Renal pelvis (tissue), 12 donors: ENCODE measurements at places on chromosomes 2 and 18. TPM values are rescaled to one million over a fixed set of nuclear protein-coding genes. Genes with fewer than 3 reads are reported as not detected.

- DNase-seq = no peak
Observed at GRCh38 chr2:235521844-235522243, 28.0 kb downstream of the AGAP1 start.

DNA sequence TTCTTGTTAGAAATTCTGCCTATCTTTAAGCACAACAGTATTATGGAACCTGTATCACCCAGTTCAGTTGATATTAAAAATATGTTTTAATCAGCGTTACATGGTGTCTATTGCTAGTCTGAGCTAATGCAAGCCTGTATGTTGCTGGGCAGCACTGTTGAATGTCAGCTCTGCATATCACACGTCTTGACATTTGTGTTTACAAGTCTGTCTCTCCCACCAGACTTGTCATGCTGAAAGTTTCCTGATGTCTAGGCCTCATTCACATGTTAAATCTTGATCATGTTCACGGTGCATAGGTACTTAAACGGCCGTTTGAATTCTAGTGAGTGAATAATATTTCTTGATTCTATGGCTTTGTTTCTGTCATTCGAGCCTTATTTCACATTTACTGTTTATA is 385.0 kb downstream of the SOCS6 start:
- DNase-seq = no peak

- DNase-seq = no peak
Observed at GRCh38 chr2:151774506-151774905, 40.2 kb upstream of the NEB start.

GRCh38 chr2:60780721-60781120 is 24.7 kb downstream of the PAPOLG start:
- no peak for DNase-seq

DNA sequence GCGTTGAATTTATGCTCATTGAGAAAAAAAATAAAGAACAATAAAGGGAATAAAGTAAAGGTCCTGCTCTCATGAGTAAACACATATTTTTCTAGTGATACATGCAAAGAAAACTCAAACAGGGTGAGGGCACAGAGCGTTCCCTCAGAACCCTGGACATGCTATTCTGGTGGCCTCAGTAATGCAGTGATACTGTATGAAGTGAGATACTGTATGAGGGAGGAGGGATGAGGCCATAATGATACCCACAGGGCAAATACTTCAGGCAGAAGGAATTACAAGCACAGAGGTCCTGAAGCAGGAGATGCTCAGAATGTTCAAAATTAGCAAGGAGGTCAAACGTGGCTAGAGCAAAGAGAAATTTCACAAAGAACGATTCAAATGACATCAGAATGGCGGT is 28.4 kb upstream of the RNU4ATAC start:
- DNase-seq = no peak

DNA sequence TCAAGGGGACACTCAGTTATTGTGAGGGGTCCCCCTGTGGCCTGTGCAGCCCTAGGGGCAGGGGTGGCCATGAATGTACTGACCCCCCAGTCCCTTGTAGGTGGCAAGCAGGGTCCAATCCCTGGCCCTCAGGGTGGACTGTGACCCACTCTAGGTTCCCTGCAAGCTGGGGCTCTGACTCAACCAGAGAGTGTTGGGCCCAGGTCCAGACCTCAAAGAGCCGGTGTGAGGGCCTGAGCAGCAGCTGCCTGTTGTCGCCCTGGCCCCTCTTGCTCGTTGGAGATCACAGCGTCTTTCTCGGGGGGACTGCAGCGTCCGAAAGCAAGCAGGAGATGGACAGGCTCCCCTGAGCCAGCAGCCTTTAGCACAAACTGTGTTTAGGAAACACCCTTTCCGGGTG is 66.8 kb upstream of the ATG16L1 start:
- no peak for DNase-seq

DNA sequence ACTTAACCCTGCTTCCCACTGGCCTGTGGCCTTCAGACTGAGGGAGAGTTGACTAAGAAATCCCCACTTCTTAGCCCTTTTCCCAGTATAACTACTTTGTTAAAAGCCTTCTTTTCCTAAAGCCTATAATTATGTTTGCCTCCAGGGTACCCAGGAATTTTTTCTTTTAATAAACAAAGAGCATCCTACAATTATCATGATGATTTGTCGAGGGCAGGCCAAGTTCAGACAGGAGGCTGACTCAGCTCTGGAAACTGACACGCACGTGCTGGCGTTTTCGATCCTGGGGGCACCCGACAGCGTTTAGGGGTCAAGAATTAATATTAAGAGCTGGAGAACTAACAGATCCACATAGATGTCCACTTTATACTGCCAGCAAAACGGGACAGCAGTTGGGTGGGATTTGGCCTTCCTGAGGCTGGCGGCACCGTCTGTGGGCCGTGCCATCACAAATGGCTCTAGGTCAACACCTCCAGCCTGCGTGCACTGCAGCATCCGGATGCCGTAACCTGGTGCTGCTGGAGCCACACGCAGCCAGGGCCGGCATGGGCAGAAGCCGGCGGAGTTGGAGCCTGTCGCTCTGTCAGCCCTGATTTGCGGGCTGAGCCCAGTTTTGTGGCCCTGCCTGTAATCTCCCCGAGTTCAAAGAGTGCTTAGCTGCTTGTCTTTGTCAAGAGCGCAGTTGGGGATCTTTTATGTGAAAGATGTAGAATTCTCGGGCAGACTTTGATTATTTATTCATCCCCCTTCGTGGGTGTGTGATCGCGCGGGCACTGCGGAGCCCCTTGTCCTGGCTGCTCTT is 191.0 kb downstream of the GLI2 start:
- DNase-seq = no peak

DNA sequence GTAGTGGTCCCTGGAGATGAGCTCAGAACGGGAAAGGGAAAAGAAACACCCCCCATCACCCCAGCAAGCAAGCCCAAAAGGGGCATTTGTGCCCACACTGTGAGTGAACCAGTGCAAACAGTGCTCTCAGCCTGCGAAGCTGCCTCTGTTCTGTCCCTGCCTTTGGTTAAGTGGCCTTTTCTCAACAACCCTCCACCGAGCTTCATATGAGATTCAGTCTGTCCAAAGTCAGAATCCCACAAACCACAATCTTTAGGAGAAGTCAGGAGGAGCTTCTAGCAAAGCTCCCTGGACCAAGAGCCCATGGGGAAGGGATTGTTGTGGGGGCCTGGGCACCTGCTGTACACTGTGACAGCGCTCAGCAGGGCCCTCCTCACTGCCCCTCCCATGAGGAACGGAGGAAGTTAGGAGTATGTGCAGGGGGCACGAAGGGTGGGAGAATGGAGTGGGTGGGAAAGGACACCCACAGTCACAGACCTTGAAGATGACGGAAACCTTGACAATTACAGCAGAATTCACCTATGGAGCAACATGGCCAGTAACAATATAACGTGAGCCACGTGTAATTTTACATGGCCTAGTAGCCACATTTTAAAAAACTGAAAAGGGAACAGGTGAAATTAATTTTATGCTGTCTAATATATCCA is 119.5 kb downstream of the SMAD7 start:
- DNase-seq = no peak

GRCh38 chr2:224359569-224359968 is 42.3 kb downstream of the FAM124B start:
- DNase-seq = no peak

DNA sequence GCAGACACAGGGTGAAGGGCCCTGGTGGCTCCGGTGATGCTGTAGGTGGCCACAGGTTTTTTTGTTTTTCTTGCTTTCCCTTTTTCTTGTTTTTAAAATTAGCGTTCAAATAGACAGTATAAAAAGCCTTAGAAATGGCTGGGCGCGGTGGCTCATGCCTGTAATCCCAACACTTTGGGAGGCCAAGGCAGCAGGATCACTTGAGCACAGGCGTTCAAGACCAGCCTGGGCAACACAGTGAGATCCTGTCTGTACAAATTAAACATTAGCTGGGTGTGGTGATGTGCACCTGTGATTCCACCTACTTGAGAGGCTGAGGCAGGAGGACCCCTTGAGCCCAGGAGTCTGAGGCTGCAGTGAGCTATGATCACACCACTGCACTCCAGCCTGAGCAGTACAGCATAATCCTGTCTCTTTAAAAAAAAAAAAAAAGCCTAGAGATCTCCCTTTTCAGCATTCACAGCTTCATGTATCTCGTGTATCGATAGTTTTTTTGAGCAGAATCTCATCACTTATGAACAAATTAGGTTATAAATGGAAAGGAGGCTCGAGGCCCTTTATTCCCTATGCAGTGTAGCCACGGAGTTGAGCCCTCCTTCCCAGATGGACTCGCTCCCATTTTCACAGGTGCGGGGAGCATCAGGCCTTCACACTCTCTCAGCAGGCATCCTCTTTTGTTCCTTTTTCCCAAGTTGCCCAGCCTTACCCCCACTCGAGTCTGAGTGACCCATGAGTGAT is 50.8 kb downstream of the EMILIN2 start:
- DNase-seq = no peak

DNA sequence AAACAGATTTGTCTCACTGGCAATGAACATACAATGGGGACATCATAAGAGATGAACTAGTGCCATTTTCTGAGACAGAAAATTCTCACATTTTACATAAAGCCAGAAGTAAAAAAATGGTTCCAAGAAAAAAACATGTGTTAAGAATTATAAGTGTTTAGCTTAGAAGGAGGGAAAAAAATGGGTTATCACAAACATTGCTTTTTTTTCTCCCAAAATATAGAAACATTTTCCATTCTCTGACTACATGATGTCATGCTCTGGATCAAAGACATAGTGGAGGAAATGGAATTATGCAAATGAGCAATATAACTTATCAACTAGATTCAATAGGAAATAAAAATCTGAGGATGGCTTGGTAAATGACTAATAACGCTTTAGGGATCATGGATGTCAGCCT is 49.8 kb downstream of the SPATS2L start:
- DNase-seq = no peak

The MEP1B gene
- 0.64 TPM for polyA plus RNA-seq

The IL1RL1 gene
- polyA plus RNA-seq = 0.46 TPM
